Renal cortex interstitium (tissue), 15 donors: ENCODE measurements at places on chromosomes 11 and 22.

- DNase-seq, result no peak
Measured at GRCh38 chr11:100635194-100635593, 51.9 kb upstream of the ARHGAP42 start.

DNA sequence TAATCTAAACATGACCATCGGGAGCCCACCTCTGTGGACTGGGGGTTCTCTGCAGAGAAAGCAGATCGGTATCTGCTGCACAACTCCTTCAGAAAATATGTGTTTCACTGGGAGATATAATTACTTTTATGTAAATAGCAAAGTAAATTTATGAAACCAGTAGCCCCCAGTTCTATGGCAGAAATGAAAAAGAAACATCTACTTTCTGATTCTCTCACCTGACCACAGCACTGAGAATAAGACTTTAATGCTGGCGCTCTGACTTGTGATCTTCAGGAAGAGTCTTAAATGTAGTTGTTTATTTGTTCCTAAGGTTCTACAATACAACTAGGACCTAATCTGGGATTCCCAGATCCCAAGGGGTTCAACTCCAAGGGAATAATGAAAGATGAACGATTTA lies 518.0 kb downstream of the DLG2 start:
- no peak for DNase-seq

- DNase-seq, result no peak
Measured at GRCh38 chr22:50298937-50299784, 8.3 kb downstream of the PLXNB2 start.

DNA sequence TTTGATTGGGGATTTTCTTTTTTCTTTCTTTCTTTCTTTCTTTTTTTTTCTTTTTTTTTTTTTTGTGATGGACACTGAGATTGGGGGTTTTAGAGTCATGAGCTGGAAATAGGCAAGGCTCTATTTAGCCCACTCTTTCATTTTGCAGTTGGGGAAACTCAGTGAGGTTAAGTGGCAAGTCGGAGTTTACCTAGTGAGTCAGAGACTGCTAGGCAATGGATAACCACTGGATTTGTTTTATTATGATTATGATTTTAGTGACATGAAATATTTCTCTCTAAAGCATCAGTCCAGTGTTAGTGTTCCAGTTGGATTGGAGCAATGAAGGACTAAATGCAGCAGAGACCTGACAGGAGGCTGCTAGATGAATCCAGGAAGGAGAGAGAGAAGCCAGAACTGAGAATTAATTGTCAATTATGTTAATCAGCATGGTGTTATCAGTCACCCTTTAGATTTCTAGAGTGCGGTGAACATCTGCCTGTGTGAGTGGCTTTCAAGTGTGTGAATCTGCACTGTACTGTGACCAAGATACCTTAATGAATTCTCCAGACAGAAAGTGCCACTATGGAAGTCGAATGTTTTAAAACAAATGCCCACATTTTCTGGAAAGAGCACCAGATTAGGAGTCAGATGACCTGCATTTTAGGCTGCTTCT lies 10.9 kb downstream of the BMAL1 start:
- no peak for DNase-seq

- DNase-seq, result no peak
Measured at GRCh38 chr11:66044757-66045156, 4.2 kb downstream of the GAL3ST3 start.

GRCh38 chr11:27847496-27847895 lies 147.2 kb upstream of the BDNF start:
- DNase-seq, result no peak

- DNase-seq, result no peak
Measured at GRCh38 chr11:79363256-79363655, 77.6 kb downstream of the TENM4 start.

DNA sequence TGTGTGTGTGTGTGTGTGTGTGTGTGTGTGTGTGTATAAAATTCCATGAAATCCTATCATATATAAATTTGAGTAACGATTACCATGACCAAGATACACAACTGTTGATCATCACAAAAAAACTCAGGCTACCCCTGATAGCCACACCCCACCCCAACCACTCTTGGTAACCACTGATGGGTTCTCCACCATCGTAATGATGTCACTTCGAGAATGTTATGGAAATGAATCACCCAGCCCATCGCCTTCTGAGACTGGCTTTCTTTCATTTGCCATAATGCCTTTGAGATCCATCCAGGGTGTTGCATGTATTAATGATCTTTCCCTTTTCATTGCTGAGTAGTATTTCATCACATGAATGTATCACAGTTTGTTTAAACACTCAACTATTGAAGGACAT lies 496.0 kb downstream of the MIAT start:
- no peak for DNase-seq

- no peak for DNase-seq
Measured at GRCh38 chr11:12195768-12196167, 85.4 kb downstream of the MICAL2 start.

DNA sequence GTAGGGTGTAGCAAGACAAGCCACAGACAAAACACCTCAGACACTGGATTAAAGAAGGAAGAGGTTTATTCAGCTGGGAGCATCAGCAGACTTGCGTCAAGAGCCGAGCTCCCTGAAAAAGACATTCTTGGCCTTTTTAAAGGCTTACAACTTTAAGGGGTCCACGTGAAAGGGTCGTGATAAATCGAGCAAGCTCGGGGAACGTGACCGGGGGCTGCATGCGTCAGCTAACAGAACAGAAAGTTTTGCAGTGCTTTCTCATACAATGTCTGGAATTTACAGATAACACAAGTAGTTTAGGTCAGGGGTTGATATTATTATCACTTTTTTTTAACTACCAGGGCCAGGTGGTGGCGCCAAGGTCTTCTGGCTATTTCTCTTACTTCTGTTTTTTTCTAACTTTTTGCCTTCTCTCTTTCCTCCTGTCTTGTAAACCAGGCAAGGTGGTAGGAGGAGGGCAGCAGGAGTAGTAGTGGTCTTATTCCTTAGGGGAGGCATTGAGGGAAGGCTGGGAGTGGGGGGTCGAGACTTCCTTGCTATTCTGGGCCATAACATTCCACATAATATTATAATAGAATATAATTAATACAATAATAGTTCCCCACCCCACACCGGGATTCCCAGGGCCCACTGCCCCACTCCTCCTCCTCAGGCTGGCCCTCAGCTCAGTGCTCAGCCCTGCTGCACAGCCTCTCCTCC lies 587 bp upstream of the ALDH3B1 start:
- no peak for DNase-seq

DNA sequence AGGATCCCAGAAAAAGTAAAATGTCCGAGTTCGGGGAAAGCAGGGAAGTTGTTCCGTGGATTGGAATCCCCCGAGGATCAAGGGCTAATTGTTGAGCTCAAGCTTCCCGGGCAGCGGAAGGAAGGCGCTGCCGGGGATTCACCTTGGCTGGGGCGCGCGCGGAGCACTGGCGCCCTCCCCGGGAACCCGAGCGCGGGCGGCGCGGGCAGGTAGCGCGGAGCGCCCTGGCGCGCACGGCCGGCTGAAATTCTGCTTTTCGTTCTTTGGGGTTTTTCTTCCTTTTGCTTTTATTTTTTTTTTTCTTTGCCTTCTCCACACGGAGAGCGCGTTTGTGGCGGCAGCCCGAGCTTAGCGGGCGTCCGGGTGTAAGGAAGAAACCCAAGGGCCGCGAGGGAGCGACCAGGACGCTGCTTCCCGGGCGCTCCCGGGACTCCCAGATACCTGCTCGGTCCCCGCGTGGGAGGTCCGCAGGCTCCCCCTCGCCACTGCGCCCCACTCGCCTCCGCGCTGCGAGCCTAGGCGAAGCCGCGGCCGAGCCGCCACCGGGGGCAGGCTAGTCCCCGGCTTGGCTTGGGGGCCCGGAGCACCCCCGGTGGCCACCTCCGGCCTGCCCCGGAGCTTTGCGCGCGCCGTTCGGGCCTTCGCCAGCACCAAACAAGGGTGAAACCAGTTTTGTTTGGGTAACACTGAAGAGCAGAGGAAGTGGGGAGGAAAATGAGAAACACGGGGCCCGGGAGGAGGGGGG lies 4.8 kb upstream of the IGF2 start:
- DNase-seq, result no peak

GRCh38 chr11:108902027-108902469 lies 237.2 kb downstream of the DDX10 start:
- DNase-seq, result no peak

DNA sequence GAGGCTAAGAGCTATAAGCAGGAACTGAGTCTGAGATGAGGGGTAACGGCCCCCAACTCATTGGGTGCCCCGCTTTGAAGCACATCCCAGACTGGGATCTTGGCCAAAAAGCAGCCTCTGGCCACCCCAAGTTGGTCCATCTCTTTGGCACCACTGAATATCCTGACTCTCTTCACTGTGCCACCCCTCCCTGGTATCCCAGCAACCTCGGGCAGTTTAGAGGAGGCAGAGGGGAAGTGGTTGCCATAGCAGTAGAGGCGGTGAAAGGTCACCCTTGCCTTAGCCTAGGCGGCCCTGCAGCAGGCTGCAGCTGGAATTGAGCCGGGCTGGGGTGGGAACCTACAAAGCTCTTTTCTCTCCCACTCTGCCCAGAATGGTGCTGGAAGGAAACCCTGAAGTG lies 1.1 kb downstream of the PELI3 start:
- no peak for DNase-seq

DNA sequence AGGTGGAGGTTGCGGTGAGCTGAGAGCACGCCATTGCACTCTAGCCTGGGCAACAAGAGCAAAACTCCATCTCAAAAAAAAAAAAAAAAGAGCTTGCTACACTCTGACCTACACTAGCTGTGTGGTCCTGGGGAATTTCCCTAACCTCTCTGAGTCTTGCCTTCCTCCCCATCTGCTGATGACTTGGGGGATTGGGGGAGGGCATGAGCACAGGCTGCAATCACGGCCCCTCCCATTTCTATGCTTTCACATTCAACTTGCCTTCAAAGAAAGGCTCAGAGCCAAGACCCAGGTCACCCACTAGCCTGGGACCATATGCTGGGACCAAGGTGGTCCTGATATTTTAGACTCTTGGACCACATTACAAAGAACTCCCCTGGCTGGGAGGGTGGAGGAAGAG lies 39.8 kb upstream of the TEF start:
- DNase-seq, result no peak

GRCh38 chr11:124970925-124971324 lies 16.9 kb downstream of the CCDC15 start:
- no peak for DNase-seq

GRCh38 chr22:46783721-46784120 lies 21.3 kb downstream of the TBC1D22A start:
- no peak for DNase-seq

DNA sequence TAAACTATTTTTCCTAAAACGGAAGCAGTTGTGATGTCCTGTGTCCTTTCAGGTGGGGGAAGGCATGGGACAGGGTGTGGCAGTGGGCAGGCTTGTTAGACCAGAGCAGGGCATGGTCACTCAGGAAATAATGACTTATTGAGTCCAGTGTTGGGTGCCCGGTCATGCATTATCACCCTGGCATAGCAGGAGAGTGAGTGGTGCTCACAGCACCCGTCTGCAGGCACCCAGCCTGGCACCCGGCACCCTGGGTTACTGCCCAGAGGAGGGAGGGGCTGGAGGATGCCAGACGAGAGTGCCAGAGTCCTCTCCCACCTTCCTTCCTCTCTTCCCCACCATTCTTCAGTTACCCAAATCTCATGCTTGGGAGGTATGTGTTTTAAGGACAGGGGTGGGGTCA lies 59.1 kb downstream of the ST3GAL4 start:
- DNase-seq, result no peak

DNA sequence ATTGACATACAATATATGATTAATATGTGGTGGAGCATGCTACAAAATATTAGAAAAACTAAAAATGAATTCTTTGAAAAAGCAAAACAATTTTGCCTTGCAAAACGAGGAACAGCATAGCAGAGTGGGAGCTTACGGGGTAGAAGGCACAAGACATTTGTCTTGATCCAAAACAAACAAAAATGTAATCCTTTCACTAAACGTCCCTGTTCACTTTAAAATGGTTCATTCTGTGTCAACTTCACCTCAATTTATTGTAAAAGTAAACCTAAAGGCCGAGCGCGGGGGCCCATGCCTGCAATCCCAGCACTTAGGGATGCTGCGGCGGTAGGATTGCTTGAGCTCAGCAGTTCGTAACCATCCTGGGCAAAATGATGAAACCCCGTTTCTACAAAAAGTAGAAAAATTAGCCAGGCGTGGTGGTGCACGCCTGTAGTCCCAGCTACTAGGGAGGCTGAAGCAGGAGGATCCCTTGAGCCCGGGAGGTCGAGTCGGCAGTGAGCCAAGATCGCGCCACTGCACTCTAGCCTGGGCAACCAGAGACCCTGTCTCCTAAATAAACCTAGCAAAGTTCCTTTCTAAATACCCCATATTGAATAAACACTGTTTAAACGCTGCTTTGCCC lies 2.0 kb downstream of the PRDM10 start:
- DNase-seq, result no peak

DNA sequence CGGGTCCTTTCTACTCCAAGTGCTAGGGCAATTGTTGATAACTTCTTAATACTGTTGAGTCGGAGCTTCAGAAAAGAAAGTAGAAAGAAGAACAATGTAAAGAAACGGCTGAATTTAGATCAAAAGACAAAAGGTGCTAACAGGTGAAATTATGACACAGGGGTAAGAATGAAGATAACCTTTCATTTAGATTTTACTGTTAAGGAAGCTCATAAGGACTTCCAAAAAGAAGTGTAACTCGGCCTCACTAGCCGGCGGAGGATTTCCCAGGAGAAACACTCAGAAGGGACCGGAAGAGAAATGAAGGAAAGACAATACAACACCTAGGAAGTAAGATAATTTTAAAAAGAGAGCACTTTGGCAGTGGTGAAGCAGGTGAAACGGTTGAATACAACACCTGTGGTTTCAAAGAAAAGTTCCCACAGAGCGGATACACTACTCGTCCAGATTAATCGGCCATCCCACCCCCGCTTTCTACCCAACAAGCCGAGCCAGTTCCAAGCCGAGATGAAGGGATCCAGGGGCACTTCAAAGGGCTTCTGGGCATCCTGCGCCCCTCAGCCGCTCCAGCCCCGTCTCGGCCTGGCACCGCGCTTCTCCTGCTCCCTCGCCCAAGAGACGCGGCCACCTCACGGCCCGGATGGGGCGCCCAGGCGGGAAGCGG lies 737 bp downstream of the PPP2R1B start:
- no peak for DNase-seq

DNA sequence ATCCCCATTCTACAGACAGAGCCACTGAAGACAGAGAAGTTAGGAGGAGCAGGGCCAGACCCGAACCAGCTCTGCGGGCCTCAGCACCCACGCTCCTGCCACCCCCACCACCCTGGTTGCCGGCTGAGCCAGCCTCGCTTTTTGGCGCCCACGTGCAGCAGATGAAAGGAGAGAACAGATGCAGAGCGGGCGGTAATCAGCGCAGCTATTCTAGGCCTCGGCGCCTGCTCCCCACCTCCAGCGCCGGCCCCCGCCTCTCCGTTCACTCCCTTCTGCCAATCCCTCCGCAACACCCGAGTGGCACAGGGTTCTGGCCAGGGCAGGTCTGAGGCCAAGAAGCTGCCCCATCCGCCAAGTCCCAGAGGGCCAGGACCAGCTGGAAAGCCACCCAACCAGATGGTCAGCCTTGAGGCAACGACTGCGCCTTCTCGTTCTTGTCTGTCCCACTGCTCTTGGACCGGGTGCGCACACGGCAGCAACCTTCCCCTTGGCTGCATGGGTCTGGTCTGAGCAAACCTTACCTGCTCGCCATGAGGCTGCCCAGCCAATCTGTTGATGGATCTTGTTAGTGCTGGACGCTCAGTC lies 16.8 kb downstream of the DNAL4 start:
- DNase-seq, result no peak

- no peak for DNase-seq
Measured at GRCh38 chr11:126106594-126107328, 44.1 kb upstream of the CDON start.
